ENCODE measurements at places on chromosomes 1 and 21.

- no peak for DNase-seq
These were observed 363.8 kb downstream of the PTPRC start for GRCh38 chr1:199002661-199003060.

GRCh38 chr1:201531551-201532425, 7.1 kb upstream of the NAV1 start:
- DNase-seq: no peak

DNA sequence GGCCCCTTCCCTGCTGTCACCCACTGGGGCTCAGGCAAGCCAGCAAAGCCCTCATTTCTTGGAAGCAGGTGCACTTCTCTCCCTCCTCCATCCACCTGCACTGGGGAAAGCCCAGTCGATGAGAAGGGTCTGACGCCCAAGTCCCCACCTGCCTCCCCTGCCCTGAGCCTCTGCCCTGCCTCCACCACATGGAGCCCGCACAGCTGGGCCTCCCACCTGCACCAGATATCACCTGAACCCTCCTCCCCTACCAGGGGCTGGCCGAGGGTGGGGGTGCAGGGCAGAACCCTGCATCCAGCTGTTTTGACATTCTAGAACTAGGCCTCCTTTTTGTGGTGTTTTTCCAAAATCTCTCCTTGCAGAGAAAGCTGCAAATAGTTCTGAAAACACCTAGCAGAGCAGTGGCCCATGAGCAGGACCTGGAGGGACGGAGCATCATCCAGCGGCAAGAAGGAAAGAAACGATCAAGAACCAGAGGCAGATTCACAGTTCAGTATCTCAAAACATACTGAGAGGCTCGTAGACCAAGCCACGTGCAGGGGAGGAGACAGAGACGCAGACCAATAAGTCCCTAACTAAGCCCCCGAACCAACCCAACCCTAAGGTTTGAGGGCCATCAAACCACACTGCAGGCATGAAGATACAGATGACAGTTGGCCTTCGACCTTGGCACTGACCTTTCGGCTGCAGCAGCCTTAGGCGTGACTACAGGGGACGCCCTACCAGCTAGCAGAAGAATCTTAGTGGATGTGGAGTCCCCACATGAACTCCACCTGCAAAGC, 16.7 kb downstream of the CHD5 start:
- DNase-seq: no peak

- no peak for DNase-seq
These were observed 82.2 kb upstream of the SLFNL1 start for GRCh38 chr1:41103766-41104165.

- DNase-seq: no peak
These were observed 642.3 kb downstream of the RWDD3 start for GRCh38 chr1:95876276-95876675.

GRCh38 chr1:235648954-235649367, 623 bp downstream of the GNG4 start:
- no peak for DNase-seq

DNA sequence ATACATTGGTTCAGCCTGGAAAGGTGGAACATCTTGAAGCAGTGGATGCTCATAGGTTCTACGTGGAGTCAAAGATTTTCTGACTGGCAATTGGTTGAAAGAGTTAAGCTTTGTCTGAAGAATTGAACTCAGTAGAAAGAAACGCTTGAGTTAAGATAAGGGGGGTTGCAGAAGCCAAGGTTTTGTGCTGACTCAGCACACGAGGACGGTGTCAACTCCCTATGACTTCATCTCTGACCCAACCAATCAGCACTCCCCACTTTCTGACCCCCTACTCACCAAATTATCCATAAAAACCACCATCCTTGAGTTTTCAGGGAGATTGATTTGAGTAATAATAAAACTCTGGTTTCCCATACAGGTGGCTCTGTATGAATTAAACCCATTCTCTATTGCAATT, 2.5 kb upstream of the PINK1 start:
- DNase-seq: no peak

DNA sequence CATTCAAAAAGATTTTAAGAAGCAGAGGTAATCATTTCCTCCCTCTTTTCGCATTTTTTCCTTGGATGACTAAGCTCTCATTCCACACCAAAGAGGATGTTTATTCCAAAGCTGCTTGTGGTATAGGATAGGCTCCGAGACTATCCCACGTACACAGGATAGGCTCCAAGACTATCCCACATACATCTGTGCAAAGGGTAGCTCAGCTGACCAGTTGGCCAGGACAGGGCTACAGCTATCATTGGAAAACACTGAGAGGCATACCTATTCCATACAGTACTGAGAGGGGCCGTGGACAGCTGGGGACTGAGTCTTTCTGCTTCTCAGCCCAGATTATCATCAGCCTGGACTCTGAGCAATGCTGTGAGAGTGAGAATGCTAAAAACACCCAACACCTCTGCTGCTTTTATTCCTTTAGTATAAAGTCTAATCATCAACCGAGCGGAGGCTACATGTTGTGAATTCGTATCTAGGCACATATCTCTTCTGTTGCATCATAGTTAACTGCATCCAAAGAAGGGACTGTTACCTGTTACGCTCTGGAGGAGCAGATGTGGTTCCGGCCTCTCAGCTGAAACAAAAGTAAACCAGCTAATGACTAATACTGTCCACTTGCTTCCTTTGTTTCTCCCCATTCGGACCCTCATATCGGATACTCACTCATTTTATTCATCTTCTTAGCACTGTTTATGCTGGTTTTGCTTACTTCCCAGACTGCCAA, 141.0 kb downstream of the TNFSF18 start:
- DNase-seq: no peak

DNA sequence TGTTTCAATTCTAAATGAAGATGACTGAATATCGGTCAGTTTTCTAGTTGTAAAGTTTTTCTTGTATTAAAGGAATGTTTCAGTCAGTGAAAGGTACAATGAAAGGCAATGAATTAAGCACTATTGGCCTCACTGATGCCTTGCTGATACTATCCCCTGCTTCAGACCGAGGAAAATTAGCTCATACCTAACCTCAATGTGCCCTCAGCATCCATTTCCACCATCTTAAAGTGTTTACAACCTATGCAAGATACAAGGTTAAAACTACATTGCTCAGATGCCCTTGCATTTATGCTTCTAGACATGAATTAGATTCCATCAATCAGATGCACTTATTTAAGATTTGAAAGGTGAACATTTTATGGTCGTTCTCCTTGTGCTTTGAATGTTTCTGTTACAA, 184.5 kb downstream of the COP1 start:
- DNase-seq: no peak

DNA sequence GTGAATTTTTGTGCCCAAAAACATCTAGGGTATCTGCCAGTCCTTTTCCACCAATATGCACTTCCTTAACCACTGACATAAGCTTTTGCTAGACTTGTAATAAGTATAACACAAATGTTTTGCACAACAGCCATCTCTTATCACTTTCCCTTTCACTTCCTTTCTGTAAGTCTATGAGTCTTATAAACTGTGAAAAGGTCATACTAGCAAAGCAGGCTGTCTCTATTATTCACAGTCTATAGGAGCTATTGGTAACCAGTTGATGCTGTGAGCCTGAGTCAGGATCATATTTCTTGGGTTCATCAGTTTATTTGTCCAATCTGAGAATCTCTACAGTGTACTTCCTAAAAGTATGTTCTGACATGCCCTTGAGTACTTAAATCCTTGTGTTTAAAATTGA, 172.6 kb downstream of the CHRM3 start:
- no peak for DNase-seq

DNA sequence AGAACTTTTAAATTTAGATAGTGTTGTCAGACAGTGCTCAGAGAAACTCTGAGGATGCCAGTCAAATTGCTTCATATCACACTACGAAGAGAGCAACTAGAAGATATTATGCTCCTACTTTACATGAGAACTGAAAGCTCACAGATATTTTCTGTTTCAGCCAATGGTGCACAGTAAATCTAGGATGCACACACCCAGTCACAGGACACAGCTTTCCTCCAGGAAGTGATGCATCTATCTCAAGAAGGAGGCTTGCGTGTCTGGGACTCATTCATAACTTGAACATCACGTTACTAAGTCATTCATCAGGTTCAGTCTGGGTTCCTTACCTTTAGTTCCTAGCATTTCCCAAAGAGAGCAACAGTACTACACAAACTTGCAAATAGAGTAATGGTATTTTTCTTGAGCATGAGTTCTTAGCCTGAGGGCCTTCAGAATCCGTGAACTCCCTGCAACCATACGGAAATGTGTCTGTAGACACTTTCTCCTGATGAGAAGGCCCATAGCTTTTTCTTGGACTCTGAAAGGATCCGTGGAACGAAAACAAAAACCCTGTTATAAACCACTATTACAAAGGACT, 12.2 kb downstream of the ZNF697 start:
- no peak for DNase-seq

DNA sequence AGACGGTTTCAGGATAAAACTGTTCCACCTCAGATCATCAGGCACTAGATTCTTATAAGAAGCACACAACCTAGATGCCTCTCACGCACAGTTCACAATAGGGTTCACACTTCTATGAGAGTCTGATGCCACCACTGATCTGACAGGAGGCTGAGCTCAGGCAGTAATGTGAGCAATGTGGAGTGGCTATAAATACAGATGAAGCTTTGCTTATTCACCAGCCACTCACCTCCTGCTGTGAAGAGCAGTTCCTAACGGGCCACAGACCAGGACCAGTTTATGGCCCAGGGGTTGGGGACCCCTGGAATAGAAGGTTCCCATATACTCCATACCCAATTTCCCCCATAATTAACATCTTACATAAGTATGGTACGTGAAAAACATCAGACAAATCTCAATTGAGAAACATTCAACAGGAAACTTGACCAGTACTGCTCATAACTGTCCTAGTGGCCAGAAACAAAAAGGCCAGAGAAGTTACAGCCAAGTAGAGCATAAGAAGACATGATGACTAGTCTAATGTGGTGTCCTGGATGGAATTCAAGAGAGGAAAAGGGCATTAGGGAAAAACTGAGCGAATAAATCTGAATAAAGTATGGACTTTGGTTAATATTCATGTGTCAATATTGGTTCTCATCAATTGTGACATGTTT, 24.7 kb upstream of the IGSF5 start:
- DNase-seq: no peak

- DNase-seq: no peak
These were observed 285.6 kb downstream of the ASTN1 start for GRCh38 chr1:176878750-176879536.

- DNase-seq: no peak
These were observed 624 bp downstream of the SLC41A1 start for GRCh38 chr1:205812271-205812877.

DNA sequence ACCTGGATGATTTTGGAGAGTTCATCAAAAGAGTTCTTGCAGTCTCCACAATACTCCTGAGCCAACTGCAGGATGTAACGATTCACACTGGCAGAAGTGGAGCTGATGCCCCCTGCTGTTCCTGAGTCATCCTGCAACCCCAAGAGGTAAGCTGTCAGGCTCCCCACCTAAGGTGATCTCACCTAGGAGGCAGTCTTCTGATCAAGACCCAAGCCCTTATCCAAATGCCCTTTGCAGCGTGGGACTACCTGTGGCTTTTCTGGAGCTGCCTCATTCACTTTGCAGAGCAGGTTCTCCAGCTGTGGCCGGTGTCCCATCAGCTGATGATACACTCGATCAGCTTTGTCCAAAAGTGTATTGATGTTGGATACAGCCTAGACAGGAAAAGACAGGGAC, 96.4 kb downstream of the UBR4 start:
- no peak for DNase-seq

DNA sequence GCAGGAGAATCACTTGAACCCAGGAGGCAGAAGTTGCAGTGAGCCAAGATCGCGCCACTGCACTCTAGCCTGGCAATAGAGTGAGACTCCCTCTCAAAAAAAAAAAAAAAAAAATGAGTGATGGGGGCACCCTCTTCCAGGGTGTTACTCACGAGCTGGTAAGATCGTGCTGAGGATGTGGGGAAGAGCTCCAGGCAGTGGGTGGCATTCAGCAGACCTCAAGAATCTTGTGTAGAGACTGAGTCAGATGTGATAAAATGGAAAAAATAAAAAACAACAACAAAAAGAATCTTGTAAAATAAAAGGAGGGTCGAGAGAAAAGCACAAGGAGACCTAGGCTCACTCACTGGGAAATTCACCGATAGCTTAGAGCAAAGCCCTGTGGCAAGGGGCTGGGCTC, 38.5 kb downstream of the EPHA2 start:
- no peak for DNase-seq

GRCh38 chr1:232364654-232365382, 265.1 kb downstream of the SIPA1L2 start:
- no peak for DNase-seq

GRCh38 chr1:47688461-47689296, 250.8 kb downstream of the FOXD2 start:
- no peak for DNase-seq

- no peak for DNase-seq
These were observed 142.8 kb downstream of the HUNK start for GRCh38 chr21:32015461-32016139.

- DNase-seq: no peak
These were observed 275.4 kb upstream of the USP24 start for GRCh38 chr1:55490547-55490946.

Measured in stimulated activated CD8-positive, alpha-beta memory T cell treated with anti-CD3 and anti-CD28 coated beads, Interleukin-15, amount 100 ng/mL, for 24 hours (primary cell).